ENCODE measurements at places on chromosomes 12 and 14. TPM values are rescaled to one million over a fixed set of nuclear protein-coding genes. Genes with fewer than 3 reads are reported as not detected.
A peak's percentile ranks its signal among the peaks of the same experiment; 100 is the strongest.

LRP6 gene
- polyA plus RNA-seq = 15.3 TPM

IL26 gene
- polyA plus RNA-seq = not detected

DNA sequence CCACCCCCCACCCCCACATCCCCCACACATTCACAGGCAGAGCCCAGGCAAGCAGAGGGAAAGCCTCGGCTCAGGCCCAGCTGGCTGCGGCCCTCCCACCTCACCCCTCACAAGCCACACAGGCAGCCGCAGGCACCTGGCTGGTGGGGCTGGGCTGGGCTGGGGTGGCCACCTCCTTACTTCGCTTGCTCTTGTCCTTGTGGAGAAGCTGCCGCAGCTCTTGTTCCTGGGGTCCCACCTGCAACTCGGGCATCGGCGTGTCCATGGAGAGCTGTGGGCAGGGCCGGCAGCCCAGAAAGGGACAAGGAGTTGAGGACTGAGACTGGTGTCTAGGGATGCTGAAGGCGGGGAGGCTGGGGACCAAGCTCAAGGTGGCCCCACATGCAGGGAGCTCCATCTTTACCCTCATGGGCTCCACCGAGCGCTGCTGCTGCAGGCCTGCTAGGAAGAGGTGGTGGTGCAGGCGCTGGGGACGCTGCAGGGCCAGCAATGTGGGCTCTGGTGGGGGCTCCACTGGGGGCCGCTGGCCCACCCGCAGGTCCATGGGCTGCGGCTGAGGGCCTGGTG lies 21.2 kb downstream of the HDAC7 start:
- no peaks in the 10 kb centered on the region for H3K27me3 ChIP-seq
- H3K4me1 ChIP-seq = peaks cover 31% of the 10 kb centered on the region
- DNase-seq = no peak
- H3K36me3 ChIP-seq = peaks cover 50% of the 10 kb centered on the region

DNA sequence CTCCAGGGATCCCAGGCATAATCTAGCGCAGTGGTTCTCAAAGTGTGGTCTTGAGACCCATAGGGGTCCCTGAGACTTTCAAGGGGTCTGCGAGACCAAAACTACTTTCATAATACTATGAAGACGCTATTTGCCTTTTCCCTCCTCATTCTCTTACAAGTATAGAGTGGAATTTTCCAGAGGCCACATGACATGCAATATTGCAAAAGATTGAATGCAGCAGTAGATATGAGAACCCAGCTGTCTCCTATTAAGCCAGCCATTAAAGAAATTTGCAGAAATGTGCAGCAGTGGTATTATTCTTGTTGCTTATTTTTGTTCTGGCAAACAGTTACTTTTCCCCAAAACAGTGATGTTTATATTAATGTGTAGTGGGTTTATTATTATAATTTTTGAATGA lies 62.8 kb downstream of the VWF start:
- no peaks in the 10 kb centered on the region for H3K27me3 ChIP-seq
- H3K27ac ChIP-seq = no peak overlapping the region
- H3K4me3 ChIP-seq = no peak overlapping the region
- no peak for DNase-seq

PSMC6 gene
- polyA plus RNA-seq = 37.9 TPM

DNA sequence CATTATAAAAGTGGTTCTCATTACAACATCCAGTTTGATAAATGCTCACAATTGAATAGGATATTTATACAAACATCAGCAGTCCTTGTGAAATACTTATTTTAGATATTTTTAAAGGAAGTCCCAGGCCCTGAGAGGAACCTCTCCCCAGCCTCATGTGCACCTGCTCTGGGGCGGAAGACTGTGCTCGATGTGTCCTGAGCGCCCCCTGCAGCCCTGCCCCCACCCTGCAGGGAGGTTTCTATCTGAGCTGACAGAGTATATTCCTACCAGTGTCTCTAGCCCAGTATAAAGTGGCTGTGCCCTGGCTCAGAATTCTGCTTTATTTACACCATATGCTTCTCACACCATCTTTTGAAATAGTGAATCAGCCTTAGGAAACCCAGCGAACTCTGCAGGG lies 1349.1 kb downstream of the TMEM121 start:
- H3K36me3 ChIP-seq = no peaks in the 10 kb centered on the region
- H3K4me3 ChIP-seq = no peak overlapping the region
- H3K27me3 ChIP-seq = peaks cover 10% of the 10 kb centered on the region
- DNase-seq = no peak

DNA sequence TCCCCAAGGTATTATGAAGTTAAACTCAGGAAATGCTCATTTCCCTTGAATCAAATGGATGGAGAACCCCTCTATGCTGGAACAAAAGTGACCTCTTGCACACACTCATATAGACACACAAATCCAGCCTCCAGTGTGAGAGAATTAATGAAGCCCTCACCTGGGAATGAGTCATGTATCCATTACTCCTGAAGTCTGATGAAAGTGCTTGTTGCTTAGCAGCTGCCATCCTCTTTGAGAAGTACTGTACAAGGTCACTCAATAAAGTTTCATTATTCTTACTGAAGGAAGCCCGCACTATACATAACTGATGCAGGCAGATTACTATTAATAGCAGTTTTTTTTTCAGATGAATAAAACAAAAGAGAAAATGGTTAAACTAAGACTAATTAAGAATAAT lies 102.3 kb downstream of the RERG start:
- no peaks in the 10 kb centered on the region for H3K36me3 ChIP-seq
- no peaks in the 10 kb centered on the region for H3K4me1 ChIP-seq
- DNase-seq = no peak
- peaks cover 3% of the 10 kb centered on the region for H3K27me3 ChIP-seq
- H3K27ac ChIP-seq = no peak overlapping the region

- no peak overlapping the region for H3K4me3 ChIP-seq
- H3K27me3 ChIP-seq = no peaks in the 10 kb centered on the region
- no peak overlapping the region for H3K27ac ChIP-seq
- H3K36me3 ChIP-seq = no peaks in the 10 kb centered on the region
These were observed 240.4 kb downstream of the ASCL1 start for GRCh38 chr12:103197725-103198388.

DNA sequence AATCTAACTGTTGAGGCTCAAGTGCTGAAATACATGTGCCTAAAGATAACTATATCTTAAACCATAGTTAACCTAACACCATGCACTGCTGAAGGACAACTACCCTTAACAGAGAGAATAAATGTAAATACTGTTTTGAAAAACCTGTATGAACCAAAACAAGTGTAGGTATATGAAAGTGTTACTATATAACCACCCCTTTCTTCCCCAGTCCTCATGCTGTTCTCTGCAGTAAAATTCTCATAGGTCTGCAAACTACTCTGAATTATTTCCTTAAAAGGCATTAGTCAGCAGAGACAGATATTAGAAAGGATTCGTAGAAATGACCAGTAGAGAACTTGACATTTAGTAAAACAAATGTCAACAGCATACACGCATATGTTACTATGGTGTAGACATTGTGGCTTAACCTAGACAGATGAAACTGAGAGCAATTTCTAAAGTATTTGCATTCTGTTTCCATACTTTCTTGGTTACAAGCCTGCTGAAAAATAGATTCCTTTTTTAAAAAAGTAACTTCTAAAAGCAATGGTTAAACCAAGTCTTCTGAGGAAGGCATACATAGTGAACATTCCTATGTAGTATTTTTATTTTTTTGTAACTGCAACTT lies 13.9 kb downstream of the CSRP2 start:
- DNase-seq = no peak
- H3K4me1 ChIP-seq = peaks cover 3% of the 10 kb centered on the region
- H3K27me3 ChIP-seq = no peaks in the 10 kb centered on the region
- peak overlapping the region; percentile 29 for H3K27ac ChIP-seq

APOF gene
- polyA plus RNA-seq = not detected

REM2 gene
- 0.26 TPM for polyA plus RNA-seq

DNA sequence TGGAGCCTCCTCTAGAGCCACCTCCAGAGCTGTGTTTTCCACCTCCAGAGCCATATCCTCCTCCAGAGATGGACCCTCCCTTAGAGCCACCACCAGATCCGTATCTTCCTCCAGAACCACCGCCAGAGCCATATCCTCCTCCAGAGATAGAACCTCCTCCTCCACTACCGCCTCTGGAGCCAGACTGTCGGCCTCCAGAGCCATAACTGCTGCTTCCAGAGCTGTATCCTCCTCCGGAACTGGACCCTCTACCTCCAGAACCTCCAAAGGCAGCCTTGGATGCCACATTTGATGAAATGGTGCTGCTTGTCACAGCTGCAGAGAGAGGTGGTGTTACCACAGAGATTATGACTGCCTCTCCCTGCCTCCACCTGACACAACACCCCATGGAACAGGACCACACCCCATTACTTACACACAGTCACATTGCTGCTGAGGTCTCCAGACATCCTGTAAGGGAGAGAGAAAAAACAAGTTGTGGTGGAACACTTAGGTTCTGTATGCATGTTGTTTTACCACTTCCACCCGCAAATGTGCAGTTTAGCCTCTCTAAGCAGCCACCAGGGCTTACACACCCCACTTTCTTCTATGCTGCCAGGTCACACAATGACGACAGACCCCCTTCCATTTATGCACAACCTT lies 6.8 kb downstream of the KRT2 start:
- DNase-seq = no peak
- no peaks in the 10 kb centered on the region for H3K36me3 ChIP-seq
- H3K4me1 ChIP-seq = no peaks in the 10 kb centered on the region
- no peak overlapping the region for H3K27ac ChIP-seq
- H3K27me3 ChIP-seq = peaks cover 72% of the 10 kb centered on the region
- H3K4me3 ChIP-seq = no peak overlapping the region

- no peaks in the 10 kb centered on the region for H3K27me3 ChIP-seq
- peaks cover 2% of the 10 kb centered on the region for H3K4me1 ChIP-seq
- no peak for DNase-seq
- H3K27ac ChIP-seq = no peak overlapping the region
These were observed 65.0 kb downstream of the NUMB start for GRCh38 chr14:73393375-73393774.

- no peak overlapping the region for H3K4me3 ChIP-seq
- H3K4me1 ChIP-seq = no peaks in the 10 kb centered on the region
- H3K27me3 ChIP-seq = no peaks in the 10 kb centered on the region
These were observed 151.6 kb upstream of the OR4E1 start for GRCh38 chr14:21825149-21825743.

PRPF39 gene
- polyA plus RNA-seq = 14.6 TPM

PRICKLE1 gene
- polyA plus RNA-seq = 1.2 TPM

- H3K27ac ChIP-seq = no peak overlapping the region
- H3K27me3 ChIP-seq = no peaks in the 10 kb centered on the region
- peaks cover 45% of the 10 kb centered on the region for H3K36me3 ChIP-seq
- no peak for DNase-seq
- H3K4me1 ChIP-seq = no peaks in the 10 kb centered on the region
These were observed 11.7 kb downstream of the ZCCHC8 start for GRCh38 chr12:122489038-122489437.

GLI1 gene
- polyA plus RNA-seq = 0.67 TPM

GRCh38 chr12:57882575-57882974 lies 36.0 kb upstream of the CTDSP2 start:
- no peaks in the 10 kb centered on the region for H3K27me3 ChIP-seq
- DNase-seq = no peak
- H3K27ac ChIP-seq = no peak overlapping the region
- H3K4me1 ChIP-seq = peaks cover 8% of the 10 kb centered on the region

MYL2 gene
- polyA plus RNA-seq = not detected

DNA sequence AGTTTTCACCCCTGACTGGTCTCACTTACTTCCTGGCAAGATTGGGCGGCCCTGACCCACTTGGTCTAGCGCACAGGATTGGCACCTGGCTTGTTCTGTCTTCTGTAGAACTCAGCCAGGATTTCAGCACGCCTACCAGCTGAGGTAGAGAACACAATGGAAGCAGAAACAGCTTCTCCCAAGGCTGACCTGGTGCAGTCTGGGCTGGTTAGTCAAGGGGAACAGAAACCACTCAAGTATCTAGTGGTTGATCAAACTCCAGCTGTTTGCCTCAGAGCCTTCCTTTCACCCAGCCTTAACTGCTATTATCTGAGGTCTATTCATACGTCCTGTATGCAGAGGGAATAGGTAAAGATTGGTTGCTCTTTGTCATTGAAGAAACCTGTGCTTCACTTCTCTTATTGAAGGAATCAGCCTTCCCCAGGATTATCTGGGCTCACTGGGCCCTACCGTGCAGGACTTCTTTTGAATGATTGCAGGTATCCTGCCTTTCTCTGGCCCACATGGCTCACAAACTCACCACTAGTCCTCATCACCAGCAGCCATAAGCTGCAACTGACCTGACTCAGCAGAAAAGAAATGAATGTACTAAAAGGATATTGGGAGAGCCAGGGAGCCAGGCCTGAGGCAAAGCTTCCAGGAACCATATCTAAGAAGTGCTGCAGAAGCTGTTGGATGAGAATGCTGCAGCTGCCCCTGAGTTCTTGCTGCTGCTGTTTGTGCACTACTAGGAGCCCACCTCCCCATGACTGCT lies 2.5 kb upstream of the PLEKHD1 start:
- H3K27ac ChIP-seq = no peak overlapping the region
- peaks cover 37% of the 10 kb centered on the region for H3K27me3 ChIP-seq
- H3K36me3 ChIP-seq = no peaks in the 10 kb centered on the region
- H3K4me1 ChIP-seq = peaks cover 22% of the 10 kb centered on the region
- DNase-seq = no peak

DNA sequence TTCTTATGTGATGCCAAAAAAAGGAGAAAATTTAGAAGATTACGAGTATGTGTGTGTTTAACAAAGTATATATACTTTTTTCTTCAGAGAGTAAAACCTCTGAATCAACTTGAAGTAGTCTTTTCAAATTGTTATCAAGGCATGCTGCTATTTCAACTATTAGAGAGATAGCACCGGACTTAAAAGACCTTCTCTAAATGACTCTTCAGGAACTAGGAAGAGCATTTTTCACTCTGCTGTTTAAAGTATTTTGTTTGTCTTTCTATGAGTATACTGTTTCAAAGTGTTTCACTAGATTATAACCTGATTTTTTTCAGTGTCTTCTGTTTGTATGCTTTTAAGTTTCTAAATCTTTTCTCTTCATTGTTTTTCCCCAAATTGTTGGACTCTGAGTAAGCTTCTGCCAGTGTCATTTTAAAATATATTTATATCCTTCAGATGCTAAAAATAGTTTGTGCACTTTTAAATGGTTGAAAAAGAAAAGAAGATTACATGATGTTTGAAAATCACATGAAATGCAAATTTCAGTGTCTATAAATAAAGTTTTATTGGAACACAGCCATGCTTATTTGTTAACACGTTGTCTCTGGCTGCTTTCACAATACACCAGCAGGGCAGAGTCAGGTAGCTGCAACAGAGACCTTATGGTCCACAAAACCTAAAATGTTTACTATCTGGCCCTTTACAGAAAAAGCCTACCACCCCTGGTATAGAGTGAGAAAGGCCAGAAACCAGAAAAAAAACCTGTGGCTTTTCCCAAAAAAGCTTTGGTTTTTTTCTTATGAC lies 21.3 kb downstream of the CRADD start:
- peak overlapping the region; percentile 100 for H3K27ac ChIP-seq
- H3K36me3 ChIP-seq = no peaks in the 10 kb centered on the region
- DNase-seq = no peak
- H3K27me3 ChIP-seq = no peaks in the 10 kb centered on the region
- H3K4me3 ChIP-seq = no peak overlapping the region
- H3K4me1 ChIP-seq = peaks cover 3% of the 10 kb centered on the region

DNA sequence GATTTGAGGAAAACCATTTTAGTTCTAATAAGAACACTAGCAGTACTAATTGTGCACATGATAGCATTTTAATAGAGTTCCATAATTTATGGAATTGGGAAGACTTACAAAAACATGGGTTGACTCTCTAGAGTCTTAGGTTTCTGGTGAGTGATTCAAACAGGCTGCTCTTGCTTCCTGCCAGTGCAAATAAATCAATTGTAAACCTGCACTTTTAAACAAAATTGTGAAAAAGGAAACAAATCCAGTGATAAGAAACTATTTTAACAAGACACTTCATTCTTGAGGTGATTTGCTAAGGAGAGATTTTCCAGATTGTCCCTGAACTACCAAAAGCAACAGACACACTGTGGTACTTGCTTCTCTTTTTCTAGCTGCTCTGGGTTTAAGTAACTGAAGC lies 112.2 kb downstream of the CACNA1C start:
- H3K27me3 ChIP-seq = no peaks in the 10 kb centered on the region
- peaks cover 11% of the 10 kb centered on the region for H3K4me1 ChIP-seq
- no peak overlapping the region for H3K27ac ChIP-seq
- no peak for DNase-seq
- H3K36me3 ChIP-seq = no peaks in the 10 kb centered on the region
